ENCODE measurements at places on chromosomes 2 and 18. TPM values are rescaled to one million over a fixed set of nuclear protein-coding genes. Genes with fewer than 3 reads are reported as not detected.

CSRNP3 gene
- polyA plus RNA-seq = 0.96 TPM

POTEJ gene
- polyA plus RNA-seq = not detected

PLCL1 gene
- 3.0 TPM for polyA plus RNA-seq

TEKT4 gene
- not detected for polyA plus RNA-seq

HAT1 gene
- 26.4 TPM for polyA plus RNA-seq

LONRF2 gene
- under 0.01 TPM for polyA plus RNA-seq

L3MBTL4 gene
- polyA plus RNA-seq = 1.8 TPM

ROCK1 gene
- 7.8 TPM for polyA plus RNA-seq

ASPRV1 gene
- 1.2 TPM for polyA plus RNA-seq

UGT1A6 gene
- 3.0 TPM for polyA plus RNA-seq

SERPINB12 gene
- not detected for polyA plus RNA-seq

DOK6 gene
- 1.8 TPM for polyA plus RNA-seq

SESTD1 gene
- polyA plus RNA-seq = 12.8 TPM

NEMP2 gene
- 2.4 TPM for polyA plus RNA-seq

CYP27A1 gene
- 17.4 TPM for polyA plus RNA-seq

CCT4 gene
- polyA plus RNA-seq = 51.3 TPM

TXNDC2 gene
- not detected for polyA plus RNA-seq

KANSL3 gene
- 12.0 TPM for polyA plus RNA-seq

CFAP65 gene
- 0.10 TPM for polyA plus RNA-seq

CCDC85A gene
- polyA plus RNA-seq = not detected

REG3G gene
- not detected for polyA plus RNA-seq

SCN7A gene
- 6.2 TPM for polyA plus RNA-seq

AQP12A gene
- not detected for polyA plus RNA-seq

CENPA gene
- 11.6 TPM for polyA plus RNA-seq

OTOF gene
- polyA plus RNA-seq = not detected

NRP2 gene
- 2.5 TPM for polyA plus RNA-seq

CCDC141 gene
- polyA plus RNA-seq = 0.47 TPM

RAX gene
- polyA plus RNA-seq = not detected

USP34 gene
- polyA plus RNA-seq = 34.2 TPM

STPG4 gene
- 0.12 TPM for polyA plus RNA-seq

BOLL gene
- polyA plus RNA-seq = not detected

POMC gene
- polyA plus RNA-seq = 3.1 TPM

CD8B gene
- 1.2 TPM for polyA plus RNA-seq

NEURL3 gene
- polyA plus RNA-seq = 6.4 TPM

STAT4 gene
- 0.60 TPM for polyA plus RNA-seq

NPHP1 gene
- 1.2 TPM for polyA plus RNA-seq

SULT6B1 gene
- not detected for polyA plus RNA-seq
